Activated naive CD4-positive, alpha-beta T cell treated with anti-CD3 and anti-CD28 coated beads, Interleukin-2, amount 50 U/mL, for 16 hours (primary cell): ENCODE measurements at places on chromosomes 3 and 15.
A peak's percentile ranks its signal among the peaks of the same experiment; 100 is the strongest.

GRCh38 chr3:21405671-21406667 is 345.0 kb downstream of the ZNF385D start:
- DNase-seq, result no peak

DNA sequence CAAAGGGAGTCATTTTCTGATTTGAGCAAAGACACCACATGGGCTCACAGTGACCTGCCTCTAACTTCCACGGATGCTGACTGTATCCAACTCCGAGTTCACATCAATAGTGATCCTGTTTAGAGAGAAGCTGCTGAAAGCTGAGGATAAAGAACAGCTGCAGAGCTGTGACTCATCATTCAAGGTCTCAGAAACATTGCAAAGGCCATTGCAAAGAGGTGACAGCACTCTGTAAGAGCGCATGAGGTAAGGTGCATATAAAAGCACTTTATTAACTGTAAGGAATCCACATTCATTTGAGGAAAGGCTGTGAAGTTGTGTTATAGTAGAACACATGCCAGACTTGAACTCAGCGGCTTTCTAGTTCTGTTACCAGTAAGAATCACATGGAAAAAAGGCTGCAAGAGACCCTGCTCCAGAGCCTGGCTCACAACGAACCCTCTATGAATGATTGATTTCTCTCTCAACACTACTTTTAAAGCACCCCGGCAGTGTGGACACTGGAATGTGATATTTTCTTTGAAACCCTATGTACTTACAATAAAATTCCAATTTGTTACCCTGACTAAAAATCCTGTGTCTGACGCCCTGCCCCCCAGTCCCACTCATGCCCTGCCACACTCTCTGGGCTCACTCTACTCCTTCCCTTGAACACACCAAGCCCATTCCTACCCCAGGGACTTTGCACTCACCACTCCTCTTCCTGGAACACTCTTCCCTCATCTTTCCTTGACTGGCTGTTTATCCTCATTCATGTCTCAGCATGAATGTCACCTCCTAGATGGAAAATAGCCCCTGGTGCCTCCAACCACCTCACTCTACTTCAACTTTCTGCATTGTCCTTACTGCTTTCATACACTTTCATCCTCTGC is 111.2 kb downstream of the LSM3 start:
- no peak for DNase-seq

DNA sequence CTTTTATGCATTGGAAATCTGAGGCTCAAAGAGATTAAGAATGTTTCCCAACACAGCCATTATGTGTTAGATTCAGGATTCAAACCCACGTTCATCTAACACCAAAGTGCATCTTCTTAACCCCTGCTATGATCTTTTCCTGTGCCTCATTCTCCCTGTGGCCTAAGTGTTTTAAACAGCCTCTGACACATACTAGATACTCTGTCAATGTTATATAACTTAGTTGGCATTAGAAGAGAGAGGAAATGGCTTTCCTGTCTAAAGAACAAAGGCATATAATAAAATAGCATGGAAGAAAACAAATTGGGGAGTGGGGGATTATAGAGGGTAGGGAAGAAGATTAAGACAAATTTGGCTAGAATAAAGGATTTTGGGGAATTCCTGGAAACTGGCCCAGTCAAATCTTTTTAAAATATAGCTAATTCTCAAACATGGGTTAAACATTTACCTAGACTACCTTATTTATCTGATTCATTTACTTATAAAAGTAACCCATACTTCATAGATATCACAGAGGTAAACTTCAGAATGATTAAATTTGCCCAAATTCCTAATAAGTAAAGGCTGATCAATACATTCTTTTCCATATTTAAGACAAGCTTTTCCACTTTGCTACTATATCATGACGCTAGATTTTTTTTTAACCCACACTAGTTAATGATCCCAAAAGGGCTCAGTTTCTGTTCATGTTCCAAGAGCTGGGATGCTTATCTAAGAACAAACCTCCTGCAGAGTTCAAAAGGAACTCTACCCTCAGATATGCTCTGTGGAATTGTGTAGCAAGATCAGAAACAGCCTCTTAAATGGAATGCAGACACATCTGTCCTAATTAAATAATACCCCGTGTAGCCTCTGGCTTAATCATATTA is 122.9 kb upstream of the PTPRG start:
- no peak for DNase-seq

DNA sequence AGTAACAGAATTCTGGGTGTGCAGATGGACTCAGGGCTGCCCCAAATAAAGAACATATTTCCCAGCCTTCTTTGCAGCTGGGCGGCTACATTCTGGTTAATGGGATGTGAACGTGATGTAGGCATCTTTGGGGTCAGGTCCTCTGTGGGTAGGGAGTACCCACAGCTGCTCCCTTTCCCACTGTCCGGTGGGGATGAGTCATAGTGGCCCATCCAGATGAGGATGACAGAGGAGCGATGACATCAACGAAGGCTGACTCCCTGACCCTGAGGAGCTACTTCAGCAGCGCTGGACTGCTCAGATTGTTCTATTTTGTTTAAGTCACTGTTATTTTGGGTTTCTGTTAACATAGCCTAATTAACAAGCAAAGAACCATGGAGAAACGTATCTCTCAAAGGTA is 38.0 kb downstream of the SRPRB start:
- DNase-seq, result no peak

GRCh38 chr3:194689493-194689944 is 3.8 kb downstream of the FAM43A start:
- no peak for DNase-seq

GRCh38 chr15:67064607-67065530 is 533 bp upstream of the SMAD3 start:
- peak; percentile 47 for DNase-seq

DNA sequence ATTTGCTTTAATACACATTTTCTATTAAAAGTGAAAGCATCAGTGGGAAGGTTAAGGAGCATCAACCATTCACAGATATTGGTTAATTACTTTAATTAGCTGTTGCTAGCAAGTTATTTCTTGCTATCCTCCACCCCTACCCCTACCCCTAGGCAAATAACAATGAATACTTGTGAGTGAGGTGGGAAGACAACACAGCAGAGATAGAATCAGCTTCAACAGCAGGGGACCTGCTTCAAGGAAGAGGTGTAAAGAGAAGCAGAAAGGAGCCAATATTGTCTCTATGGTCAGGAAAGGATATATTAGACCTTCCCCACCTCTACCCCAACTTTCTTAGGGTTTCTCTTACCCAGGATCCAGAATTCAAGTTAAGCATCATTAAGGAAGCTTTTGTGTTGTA is 149.4 kb downstream of the SNRK start:
- DNase-seq, result no peak

DNA sequence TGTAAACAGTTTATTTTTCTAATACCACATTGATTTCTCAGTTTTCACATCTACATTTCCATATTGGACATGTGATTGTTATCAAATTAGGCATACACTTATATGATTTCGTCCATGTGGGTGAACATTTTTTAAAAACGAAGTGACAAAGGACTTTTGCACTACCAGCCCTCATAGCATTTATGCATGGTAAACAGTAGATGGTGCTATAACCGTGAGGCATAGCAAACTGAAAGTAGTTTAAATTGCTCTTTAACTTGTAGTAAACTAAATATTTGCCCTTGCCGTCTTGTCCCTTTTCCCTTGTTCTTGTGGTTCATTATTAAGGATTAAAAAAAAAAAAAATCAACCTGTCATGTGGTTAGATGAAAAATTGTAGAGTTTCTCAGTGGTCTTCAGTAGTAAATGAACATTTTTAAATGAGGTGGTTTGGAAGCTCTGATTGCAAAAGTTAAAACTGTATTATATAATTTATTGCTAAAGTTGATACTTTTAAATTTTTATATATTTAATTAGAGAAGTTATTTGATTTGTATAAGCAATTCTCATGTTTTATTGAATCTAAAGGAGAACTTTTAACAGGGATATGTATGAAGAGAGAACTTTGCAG is 24.0 kb downstream of the STX19 start:
- DNase-seq, result no peak

- no peak for DNase-seq
Observed at GRCh38 chr3:134808835-134809234, 13.8 kb downstream of the EPHB1 start.

GRCh38 chr15:48592933-48593332 is 52.6 kb downstream of the FBN1 start:
- DNase-seq, result no peak

DNA sequence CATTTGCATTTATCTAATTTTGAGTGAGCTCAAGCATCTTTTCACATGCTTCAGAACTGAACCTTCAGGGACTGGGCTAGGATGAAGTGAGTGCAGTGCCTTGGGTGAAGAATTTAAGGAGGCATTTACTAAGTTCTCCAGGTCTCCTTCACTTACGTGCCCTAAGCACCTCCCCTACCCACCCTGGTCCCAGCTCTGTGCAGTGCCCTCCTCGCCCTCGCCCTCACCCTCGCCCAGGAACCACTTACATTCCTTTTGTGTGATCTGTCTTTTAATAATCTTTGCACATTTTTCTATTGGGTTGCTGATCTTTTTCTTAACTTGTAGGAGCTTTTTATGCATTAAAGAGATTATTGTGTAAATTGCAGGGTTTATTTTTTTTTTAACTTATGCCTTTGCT is 322.6 kb downstream of the THSD4 start:
- DNase-seq, result no peak

DNA sequence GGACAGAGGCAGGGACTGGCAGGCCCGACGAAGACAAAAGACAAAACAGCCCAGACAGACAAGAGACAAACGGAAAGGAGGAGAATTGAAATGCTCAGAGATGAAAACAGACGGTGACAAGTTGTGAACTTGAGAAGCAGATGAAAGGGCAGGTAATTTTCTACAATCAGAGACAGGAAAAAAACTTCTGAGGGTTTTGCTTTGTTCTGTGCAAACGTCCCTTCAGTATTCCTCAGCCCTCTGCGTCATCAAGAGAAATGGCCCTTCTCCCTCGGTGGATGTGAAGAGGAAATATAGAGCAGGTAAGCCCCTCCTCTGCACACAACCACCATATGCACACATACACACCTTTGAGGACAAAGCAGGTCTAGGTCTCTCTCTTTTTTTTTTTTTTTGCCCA is 206.6 kb downstream of the UACA start:
- no peak for DNase-seq

DNA sequence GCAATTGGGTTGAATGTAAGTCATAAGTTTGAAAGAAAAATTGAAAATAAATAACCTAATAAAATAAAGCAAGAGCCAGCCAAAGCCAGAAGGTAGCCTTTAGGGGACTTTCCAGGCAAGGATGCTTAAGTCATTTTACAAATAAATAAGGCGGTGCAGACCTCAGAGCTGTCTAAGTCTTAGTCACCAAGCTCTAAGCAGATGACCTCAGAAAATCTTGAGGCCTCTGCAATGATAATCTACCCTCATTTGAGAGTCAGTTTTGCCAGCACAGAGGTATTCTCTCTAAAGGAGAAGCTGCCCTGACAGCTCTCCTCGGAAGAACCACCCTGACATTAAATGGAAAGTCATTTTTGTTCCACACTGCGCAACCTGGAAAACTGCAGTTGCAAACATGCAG is 113.9 kb downstream of the OXNAD1 start:
- no peak for DNase-seq

DNA sequence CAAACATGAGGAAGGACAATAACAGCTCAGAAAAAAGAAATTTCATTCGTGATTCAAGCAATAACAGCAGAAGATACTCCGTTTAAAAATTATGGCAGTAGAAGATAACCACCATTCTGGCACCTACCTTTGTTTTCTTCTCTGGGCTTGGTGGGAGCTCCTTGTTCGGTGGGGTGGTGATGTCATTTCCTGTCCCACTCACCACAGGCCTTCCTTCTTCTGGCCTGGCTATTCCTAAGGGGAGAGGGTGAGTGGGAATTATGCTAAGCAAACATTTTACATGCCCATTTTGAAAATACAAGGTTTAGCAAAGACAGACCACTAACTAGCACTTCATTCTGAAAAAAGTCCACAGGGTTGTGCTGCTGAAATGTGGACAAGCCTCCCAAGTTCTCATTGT is 74.4 kb downstream of the DHX30 start:
- no peak for DNase-seq

GRCh38 chr3:177982034-177982433 is 554.2 kb upstream of the KCNMB2 start:
- DNase-seq, result no peak

DNA sequence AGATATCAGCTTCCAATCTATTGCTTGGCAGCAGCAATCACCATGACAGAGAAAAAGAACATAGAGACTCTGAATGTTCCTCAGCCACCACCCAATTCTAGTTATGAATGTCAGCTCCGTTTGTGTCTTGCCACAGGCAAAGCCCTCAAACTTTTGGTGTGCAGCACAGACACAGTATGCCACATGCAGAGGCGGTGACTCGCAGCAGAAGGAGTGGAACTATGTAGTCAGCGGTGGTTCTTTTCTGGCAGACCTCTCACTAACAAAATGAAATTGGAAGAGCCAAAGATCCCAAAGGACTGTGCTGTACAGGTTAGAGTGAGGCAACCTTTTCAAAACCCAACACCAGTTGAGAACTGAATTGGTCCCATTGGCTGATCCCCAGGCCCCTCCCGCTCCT is 220.9 kb downstream of the SLC9A9 start:
- no peak for DNase-seq

DNA sequence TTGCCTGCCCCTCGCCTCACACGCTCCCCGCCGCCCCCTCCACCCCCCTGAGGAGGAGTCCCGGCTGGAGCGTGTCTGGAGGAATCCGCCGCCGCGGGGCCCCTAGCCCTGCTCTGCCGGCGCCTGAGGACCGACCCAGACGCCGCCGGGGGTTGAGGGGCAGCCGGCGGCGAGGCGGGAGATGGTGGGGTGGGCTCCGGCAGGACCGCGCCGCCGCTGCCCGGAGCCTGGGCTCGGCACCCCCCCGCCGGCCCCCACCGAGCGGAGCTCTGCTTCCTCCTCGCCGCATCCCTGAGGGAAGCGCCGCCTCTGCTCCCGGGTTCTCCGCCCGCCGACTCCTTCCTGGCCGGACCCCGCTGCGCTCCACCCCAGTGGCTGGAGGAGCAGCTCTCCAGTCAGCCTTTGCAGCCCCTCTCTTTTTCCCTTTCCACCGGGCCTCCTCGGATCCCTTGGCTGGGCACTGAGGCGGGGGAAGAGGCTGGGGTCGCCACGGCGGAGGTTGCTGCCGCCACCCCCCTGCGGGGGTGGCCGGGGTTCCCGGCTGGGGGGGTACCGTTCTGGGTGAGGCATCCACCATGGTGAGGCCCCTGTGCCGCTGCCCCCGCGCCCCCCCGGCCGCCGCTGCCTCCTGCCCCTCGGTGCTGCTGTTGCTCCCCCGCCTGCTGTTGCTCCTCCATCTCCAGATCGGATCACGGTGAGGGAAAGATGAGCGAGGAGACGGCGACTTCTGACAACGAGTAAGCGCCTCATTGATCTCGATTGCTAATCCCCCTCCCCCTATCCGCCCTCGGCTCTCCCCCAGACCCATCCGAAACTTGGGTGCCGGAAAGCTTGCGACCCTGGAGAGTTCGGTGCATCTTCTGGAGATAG is at the start of gene SPRED1:
SPRED1 (plus strand) TSS at position 356 of the 870 bp plus-strand sequence; CDS start at position 706, 350 bp downstream.
- DNase-seq, result peak; percentile 21
